ENCODE measurements at places on chromosomes 1 and 21. TPM values are rescaled to one million over a fixed set of nuclear protein-coding genes. Genes with fewer than 3 reads are reported as not detected.
A peak's percentile ranks its signal among the peaks of the same experiment; 100 is the strongest.

DNA sequence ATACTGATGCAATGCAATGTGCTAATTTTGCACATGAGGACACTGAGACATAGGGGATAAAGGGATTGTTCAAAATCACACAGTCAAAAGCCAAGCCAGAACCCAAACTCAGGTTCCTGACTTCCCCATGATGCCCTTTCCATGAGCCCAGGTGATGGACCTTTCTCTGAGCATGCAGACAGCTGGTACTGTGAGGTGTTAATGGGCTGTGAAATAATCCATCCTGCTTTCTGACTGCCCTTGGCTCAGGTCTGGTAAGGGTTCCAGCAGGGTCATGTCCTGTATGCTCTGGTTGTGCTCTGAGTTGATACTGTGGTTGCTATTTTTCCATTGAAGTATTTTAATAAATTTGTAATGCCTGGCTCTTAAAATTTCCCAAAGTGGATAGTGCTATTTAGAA lies 50.0 kb downstream of the CNIH3 start:
- no peaks in the 10 kb centered on the region for H3K36me3 ChIP-seq
- no peak overlapping the region for H3K4me3 ChIP-seq
- no peak overlapping the region for H3K27ac ChIP-seq
- H3K27me3 ChIP-seq = no peaks in the 10 kb centered on the region
- peaks cover 2% of the 10 kb centered on the region for H3K4me1 ChIP-seq

GRCh38 chr1:241413386-241413785 lies 56.4 kb upstream of the RGS7 start:
- no peak overlapping the region for H3K27ac ChIP-seq
- no peak overlapping the region for H3K4me3 ChIP-seq
- H3K36me3 ChIP-seq = no peaks in the 10 kb centered on the region
- DNase-seq = peak; percentile 92

DNA sequence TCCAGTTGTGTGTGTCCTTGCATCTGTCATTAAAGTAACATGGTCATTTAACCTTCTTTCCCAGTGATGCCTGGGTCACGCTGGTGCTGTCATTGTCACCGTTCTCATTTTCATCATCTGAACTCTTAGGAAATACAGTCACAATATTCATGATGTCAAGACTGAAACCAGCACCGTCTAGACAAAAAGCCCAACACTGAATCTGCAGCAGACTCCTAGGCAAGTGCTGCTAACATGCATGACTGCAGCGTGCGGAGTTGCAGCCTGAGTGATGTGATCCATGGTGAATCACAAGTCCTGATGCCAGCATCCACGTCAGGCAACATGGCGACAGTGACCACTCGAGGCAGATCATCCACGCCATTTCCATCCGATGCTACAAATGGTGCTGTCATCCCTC lies 37.6 kb downstream of the MRPL37 start:
- peaks cover 49% of the 10 kb centered on the region for H3K36me3 ChIP-seq
- no peak overlapping the region for H3K4me3 ChIP-seq
- no peaks in the 10 kb centered on the region for H3K27me3 ChIP-seq
- no peak for DNase-seq
- no peak overlapping the region for H3K27ac ChIP-seq
- no peaks in the 10 kb centered on the region for H3K4me1 ChIP-seq

GRCh38 chr21:31798842-31799704 lies 67.2 kb upstream of the SCAF4 start:
- H3K4me1 ChIP-seq = no peaks in the 10 kb centered on the region
- peak; percentile 22 for DNase-seq
- H3K36me3 ChIP-seq = no peaks in the 10 kb centered on the region
- no peak overlapping the region for H3K4me3 ChIP-seq

GRCh38 chr1:38235705-38236104 lies 189.1 kb upstream of the POU3F1 start:
- no peaks in the 10 kb centered on the region for H3K27me3 ChIP-seq
- H3K4me3 ChIP-seq = no peak overlapping the region
- DNase-seq = peak; percentile 58
- H3K27ac ChIP-seq = no peak overlapping the region
- no peaks in the 10 kb centered on the region for H3K36me3 ChIP-seq

GRCh38 chr21:41121785-41122415 lies 46.1 kb upstream of the BACE2 start:
- no peaks in the 10 kb centered on the region for H3K36me3 ChIP-seq
- H3K4me1 ChIP-seq = no peaks in the 10 kb centered on the region
- no peak overlapping the region for H3K4me3 ChIP-seq
- peaks cover 1% of the 10 kb centered on the region for H3K27me3 ChIP-seq

GRCh38 chr1:65494671-65495070 lies 74.2 kb downstream of the LEPR start:
- no peaks in the 10 kb centered on the region for H3K27me3 ChIP-seq
- H3K36me3 ChIP-seq = no peaks in the 10 kb centered on the region
- H3K27ac ChIP-seq = no peak overlapping the region
- no peaks in the 10 kb centered on the region for H3K4me1 ChIP-seq

DNA sequence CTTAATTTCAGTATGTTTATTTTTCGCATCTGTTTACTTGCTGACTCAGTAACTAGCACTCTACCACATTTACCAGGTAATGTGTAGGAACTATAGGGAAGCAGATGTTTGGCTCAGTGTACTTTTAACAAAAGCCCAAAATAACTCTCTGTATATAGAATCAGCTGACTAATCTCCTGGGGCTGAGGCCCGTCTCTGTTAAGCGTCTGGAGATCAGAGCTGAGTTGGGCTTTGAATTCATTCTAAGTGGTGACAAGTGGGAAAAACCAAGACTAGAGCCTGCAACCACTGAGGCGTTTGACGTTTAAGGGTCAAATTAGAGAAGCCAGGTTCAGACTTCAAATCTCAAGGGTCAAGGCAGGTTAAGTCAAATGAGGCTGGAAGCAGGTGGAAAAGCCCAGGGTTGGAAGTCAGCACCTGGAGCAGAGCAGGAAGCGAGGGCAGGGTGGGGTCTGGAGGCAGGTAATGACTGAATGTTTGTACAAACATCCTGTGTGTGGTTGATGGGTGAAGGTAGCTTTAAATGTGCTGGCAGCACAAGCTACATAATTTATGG lies 56.8 kb upstream of the LYST start:
- H3K36me3 ChIP-seq = no peaks in the 10 kb centered on the region
- H3K4me1 ChIP-seq = peaks cover 15% of the 10 kb centered on the region
- DNase-seq = peak; percentile 79

- no peaks in the 10 kb centered on the region for H3K36me3 ChIP-seq
- H3K27me3 ChIP-seq = no peaks in the 10 kb centered on the region
- peak; percentile 96 for DNase-seq
Measured at GRCh38 chr21:46079352-46080170, 18.4 kb upstream of the COL6A2 start.

DNA sequence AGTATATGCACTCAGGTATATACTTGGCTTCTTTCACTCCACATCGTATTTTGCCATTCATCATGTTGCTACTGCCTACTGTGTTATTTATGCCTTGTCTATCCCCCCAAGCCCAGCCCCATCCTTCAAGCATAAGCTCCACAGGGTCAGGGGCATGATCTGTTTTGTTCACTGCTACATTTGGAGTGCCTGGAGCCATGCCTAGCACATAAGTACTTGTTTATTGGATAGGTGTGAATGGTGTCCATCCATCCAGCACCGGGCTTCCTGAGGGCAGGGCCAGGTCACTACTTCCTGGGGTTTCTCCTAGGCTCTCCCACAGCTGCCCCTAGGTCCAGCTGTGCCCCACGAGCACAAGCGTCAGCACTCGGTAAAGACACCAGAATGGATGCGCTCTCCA lies 289.0 kb upstream of the VAMP3 start:
- H3K27me3 ChIP-seq = no peaks in the 10 kb centered on the region
- DNase-seq = no peak
- no peak overlapping the region for H3K4me3 ChIP-seq
- peaks cover 24% of the 10 kb centered on the region for H3K4me1 ChIP-seq
- H3K36me3 ChIP-seq = no peaks in the 10 kb centered on the region

- no peaks in the 10 kb centered on the region for H3K4me1 ChIP-seq
- no peaks in the 10 kb centered on the region for H3K36me3 ChIP-seq
- H3K27me3 ChIP-seq = no peaks in the 10 kb centered on the region
- H3K27ac ChIP-seq = no peak overlapping the region
Measured at GRCh38 chr1:34140011-34140676, 24.9 kb downstream of the CSMD2 start.

- H3K27ac ChIP-seq = no peak overlapping the region
- DNase-seq = peak; percentile 74
- H3K36me3 ChIP-seq = no peaks in the 10 kb centered on the region
- no peak overlapping the region for H3K4me3 ChIP-seq
- H3K27me3 ChIP-seq = peaks cover 36% of the 10 kb centered on the region
Measured at GRCh38 chr21:34693192-34693810, 24.5 kb downstream of the CLIC6 start.

DNA sequence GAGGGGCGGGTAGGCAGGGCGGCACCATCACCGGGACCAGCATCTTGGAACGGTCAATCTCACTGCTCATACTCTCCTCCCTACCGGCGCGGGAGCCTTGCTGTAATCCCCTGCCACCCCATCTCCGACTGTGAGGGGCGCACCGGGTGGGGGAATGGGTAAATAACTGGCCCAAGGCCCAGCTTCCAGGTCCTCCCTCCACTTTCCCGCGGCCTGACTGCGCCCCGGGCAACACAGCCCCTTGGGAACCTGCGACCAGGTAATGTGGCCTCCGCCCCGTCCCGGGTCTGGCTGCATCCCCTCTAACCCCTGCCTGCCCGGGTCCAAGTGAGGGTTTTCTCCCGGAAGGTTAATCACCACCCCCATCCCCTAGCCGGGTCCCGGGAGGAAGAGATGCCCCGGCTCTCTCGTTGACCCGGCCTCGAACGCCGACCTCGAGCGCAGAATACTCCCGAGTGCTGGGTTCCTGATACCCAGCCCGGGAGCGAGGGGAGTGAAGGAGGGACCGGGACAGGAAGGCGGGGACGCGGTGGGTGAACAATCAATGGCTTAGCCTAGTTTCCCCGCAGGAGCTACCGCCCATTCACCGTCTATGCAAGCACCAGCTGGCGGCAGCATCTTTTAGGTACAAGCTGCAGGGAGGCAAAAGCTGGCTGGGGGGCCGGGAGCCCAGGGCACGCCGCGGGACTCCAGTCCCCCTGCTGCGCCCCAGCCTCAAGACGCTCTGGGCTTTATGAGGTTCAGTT lies 5.9 kb upstream of the LHX9 start:
- no peak overlapping the region for H3K4me3 ChIP-seq
- H3K27me3 ChIP-seq = peaks cover 88% of the 10 kb centered on the region
- no peak for DNase-seq
- peaks cover 14% of the 10 kb centered on the region for H3K4me1 ChIP-seq

DNA sequence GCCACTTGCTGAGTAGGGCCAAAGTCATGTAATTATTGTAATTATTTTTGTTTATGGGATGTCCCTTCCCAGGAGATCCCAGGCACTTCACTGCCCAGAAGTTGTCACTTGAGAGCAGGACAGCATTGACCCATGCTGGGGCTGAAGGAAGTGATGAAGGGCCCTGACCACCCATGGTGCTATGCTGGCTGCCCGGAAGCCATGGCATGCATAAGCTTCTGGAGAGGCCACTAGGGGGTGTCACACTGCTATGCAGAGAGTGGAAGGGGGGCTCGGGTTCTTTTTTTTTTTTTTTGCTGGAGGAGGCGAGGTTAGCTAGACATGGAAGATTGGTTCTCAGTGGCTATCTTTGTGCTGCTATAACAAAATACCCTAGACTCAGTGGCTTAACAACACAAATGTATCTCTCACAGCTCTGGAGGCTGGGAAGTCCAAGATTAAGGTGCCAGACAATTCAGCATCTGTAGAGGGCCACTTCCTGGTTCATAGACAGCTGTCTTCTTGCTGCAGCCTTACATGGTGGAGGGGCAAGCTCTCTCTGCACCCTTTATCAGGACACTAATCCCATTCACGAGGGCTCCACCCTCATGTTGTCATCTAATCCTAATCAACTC lies 84.9 kb downstream of the CNIH3 start:
- no peaks in the 10 kb centered on the region for H3K27me3 ChIP-seq
- DNase-seq = peak; percentile 7
- H3K36me3 ChIP-seq = no peaks in the 10 kb centered on the region
- H3K27ac ChIP-seq = no peak overlapping the region

- no peaks in the 10 kb centered on the region for H3K36me3 ChIP-seq
- H3K4me1 ChIP-seq = no peaks in the 10 kb centered on the region
- H3K27ac ChIP-seq = no peak overlapping the region
- no peak for DNase-seq
- no peaks in the 10 kb centered on the region for H3K27me3 ChIP-seq
- H3K4me3 ChIP-seq = no peak overlapping the region
Measured at GRCh38 chr1:34690269-34690668, 64.6 kb upstream of the GJB5 start.

DNA sequence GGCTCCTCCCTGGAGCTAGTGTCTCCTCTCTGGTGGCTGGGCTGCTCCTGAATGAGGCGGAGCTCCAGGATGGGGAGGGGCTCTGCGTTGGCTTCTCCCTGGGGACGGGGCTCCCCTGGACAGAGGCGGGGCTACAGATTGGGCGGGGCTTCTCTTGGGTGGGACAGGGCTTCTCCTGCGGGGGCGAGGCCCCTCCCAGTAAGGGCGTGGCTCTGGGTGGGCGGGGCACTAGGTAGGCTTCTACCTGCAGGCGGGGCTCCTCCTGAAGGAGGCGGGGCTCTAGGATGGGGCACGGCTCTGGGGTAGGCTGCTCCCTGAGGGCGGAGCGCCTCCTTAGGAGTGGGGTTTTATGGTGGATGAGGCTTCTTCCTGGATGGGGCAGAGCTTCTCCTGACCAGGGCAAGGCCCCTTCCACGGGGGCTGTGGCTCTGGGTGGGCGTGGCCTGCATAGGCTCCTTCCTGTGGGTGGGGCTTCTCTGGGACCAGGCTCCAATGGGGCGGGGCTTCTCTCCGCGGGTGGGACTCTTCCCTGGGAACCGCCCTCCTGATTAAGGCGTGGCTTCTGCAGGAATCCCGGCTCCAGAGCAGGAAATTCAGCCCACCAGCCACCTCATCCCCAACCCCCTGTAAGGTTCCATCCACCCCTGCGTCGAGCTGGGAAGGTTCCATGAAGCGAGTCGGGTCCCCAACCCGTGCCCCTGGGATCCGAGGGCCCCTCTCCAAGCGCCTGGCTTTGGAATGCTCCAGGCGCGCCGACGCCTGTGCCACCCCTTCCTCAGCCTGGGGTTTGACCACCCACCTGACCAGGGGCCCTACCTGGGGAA lies 22.7 kb upstream of the ARF1 start:
- H3K27me3 ChIP-seq = peaks cover 38% of the 10 kb centered on the region
- peaks cover 2% of the 10 kb centered on the region for H3K4me1 ChIP-seq
- no peak overlapping the region for H3K27ac ChIP-seq
- no peak overlapping the region for H3K4me3 ChIP-seq

Gene UBE2U
- polyA plus RNA-seq = not detected

Gene OR2T2
- polyA plus RNA-seq = not detected

Gene ZCCHC17
- polyA plus RNA-seq = 48.9 TPM

Gene AQP10
- polyA plus RNA-seq = not detected

Gene KLHL21
- 36.7 TPM for polyA plus RNA-seq

Gene CD101
- not detected for polyA plus RNA-seq

Gene C8B
- not detected for polyA plus RNA-seq

Gene HES2
- polyA plus RNA-seq = not detected

Gene METTL18
- polyA plus RNA-seq = 1.8 TPM

Gene PLA2G2C
- polyA plus RNA-seq = not detected

Gene TCP10L
- 0.09 TPM for polyA plus RNA-seq

Gene LCE1A
- not detected for polyA plus RNA-seq

Measured in IMR-90 (cell line).